NCI-H1694 (cell line): ENCODE measurements at places on chromosomes 4 and X.

- DNase-seq: no peak
These were observed 39.9 kb downstream of the MSX1 start for GRCh38 chr4:4899202-4899925.

DNA sequence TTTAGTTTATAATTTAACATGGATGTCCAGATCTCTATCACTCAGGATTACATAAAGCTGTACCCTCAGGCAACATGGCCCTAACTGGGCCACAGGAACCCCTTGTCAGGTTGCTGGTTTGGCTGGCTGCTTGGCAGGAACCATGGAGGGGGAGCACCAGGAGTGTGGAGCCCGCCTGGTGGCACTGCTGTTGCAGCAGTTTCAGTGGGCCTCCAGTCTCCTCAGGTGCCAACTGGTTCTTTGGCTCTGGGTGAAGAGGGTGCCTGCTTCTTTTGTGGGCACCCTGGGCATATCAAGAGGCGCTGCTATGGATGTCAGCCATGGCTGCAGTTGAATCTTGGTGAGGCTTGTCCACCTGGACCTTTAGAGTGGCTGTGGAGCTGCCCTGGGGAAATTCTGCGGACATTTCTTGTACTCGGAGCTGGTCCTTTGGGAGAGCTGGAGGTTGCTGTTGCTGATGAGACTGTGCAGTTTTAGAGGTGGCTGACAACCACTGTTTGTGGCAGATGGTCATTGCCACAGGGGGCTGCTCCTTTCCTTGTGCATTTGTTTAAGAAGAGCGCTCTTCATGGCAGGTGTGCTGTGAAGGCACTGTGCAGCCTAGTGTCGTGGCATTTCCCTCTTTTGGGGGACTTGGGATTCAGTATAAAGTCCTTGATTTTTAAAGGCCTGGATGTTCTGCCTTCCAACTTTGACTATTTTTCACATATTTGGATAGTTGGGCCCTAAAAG lies 10.3 kb upstream of the SMIM14 start:
- no peak for DNase-seq

GRCh38 chrX:79371101-79371500 lies 4.0 kb upstream of the ITM2A start:
- no peak for DNase-seq

DNA sequence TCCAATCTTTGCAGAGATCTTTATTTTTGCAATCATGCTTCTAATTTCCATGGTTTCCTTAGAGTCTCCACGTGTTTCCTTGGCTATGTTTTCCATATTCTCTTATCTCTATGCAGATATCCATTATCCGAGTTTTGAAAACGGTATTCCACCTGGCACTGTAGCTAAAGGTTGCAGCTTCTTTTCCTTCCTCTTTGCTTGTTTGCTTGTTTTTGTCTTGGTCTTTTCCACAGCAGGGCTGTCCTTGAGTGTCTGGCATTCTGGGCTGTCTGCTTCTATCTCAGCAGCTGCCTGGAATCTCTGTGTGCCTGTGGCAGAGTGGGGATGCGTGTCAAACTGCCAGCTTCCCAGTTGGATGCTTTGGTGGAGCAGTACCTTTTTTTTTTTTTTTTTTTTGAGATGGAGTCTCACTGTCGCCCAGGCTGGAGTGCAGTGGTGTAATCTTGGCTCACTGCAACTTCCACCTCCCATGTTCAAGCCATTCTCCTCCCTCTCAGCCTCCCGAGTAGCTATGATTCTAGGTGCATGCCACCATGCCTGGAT lies 46.9 kb downstream of the WFS1 start:
- no peak for DNase-seq

DNA sequence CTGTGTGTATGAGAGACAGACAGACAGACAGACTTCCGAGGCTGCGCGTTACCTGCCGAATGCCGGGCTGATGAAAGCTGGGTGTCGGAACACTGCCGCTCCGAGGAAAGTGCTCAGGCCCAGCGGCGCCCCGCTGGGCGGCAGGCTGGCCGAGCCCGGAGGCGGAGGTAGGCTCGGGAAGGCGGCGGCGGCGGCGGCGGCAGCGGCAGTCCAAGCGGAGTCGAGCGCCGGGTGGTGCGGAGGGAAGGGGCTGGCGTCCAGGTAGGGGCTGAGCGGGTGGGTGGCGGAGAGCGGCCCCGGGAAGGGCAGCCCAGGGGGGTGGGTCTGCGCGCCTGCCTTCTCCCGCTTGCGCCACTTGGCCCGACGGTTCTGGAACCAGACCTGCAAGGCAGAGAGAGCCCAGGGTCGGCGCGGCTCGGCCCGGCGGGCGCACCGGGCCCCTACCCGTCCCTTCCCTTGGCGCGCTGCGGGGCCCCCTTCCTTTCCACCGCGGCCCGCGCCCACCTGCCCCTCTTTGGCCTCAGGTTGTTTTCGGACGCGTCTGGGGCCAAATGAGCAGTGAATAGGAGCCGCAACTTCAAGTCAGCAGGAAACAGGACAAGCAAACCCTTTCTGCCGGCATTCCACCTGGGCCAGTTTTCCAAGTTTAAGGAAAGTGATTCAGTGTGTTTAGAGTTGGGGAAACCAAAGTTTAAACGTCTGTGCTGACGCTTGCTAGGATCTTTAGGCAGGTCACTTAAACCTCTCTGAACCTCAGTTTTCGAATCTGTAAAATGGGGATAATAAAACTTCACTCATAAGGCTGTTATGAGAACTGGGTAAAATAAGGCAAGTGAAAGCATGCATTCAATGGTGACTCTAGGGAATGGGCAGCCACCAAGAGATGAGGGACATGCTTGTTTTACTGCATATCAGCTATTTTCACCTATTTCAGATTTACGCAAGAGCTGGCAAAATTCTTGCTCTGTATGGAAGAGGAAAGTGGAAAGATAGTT lies 8.4 kb downstream of the ARX start:
- DNase-seq: no peak

DNA sequence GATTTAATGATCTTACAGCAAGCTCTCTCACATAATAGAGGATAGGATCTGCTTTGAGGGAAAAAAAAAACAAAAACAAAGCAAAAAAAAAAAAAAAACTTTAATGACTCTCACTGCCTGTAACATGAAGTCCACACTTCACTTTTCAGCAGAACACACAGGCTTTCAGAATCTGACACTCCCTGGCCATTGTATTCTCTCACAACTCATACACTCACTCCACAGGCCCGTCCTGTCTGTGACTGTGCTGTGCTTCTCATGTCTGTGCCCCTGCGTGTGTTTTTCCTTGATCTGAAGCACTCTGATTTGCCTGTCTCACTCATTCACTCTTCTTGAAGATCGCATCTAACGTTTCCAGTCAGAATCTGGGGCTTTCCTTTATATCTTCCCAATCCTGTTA lies 460.8 kb downstream of the TMA16 start:
- DNase-seq: no peak

DNA sequence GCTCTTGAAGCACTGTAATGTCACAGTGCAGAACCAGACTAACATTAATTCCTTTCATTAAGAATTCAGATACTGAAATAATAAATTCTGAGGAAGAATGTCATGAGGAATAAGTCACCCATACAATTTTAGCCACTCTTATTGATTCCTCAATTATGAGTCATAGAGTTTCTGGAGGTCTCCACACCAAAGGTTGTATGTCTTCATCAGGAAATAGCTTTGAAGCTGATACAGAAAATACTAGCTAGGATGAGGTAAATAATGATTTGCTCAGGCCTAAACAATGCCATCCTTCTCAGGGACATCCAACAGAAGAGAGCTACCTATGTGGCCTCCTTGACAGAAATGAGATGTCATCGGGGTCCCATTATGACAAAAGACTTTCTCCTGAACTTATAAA lies 238.8 kb downstream of the OR13H1 start:
- DNase-seq: no peak

GRCh38 chrX:102684772-102685520 lies 27.3 kb upstream of the GPRASP2 start:
- DNase-seq: peak; percentile 4

DNA sequence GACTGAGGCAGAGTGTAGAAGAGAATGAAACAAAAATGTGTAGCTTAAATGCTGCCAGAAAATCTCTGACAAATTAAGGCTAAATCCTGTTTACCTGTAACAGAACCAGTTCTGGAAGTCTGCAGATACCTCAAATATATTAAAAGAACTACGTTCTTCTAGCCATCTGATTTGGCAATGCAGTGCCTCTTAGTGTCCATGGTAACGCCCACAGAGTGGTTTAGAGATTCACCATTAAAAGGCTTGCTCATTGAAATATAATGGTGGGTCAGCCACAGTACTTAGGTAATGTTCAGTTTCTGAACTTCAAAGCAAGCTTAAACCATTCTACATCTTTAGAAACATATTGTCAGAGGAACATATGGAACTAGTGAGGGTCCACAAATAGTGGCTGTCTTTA lies 23.2 kb upstream of the LUZP4 start:
- DNase-seq: no peak

DNA sequence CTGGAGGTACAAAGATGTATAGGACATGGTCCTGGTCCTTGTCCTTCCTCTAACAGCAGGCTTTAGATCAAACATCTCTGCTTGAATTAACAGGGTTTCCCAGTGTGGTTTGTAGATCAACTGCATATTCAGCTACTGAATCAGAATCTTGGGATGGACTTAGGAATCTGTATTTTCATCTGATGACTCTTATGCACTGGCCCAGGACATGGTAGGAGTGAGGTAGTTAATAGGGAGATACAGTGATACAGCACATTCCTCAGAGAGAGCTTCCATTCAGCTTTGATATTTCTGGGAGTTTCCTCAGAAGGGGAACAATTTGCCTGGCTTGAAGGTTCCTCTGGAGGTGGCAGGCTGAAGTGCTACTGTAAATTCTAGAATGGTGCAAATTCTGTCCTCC lies 203.1 kb downstream of the LARP7 start:
- no peak for DNase-seq

- DNase-seq: no peak
These were observed 41.6 kb upstream of the SLC25A4 start for GRCh38 chr4:185101354-185101890.

DNA sequence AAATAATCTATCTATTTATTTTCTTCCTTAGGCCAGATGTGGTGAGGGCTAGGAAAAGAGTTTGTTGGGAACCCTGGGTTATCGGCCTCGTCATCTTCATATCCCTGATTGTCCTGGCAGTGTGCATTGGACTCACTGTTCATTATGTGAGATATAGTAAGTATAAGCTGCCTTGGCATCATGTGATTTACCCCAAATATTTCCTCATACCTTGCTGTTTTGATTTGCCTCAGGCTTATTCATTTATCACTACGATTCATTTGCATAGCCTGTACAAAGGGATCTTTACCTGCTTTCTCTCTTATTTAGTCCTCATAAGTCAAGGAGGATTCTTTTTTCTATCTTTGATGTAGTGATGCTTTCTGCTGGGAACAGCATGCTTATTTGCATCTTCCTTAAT lies 14.5 kb downstream of the TMPRSS11E start:
- no peak for DNase-seq

GRCh38 chr4:40621592-40622512 lies 7.8 kb downstream of the RBM47 start:
- no peak for DNase-seq

DNA sequence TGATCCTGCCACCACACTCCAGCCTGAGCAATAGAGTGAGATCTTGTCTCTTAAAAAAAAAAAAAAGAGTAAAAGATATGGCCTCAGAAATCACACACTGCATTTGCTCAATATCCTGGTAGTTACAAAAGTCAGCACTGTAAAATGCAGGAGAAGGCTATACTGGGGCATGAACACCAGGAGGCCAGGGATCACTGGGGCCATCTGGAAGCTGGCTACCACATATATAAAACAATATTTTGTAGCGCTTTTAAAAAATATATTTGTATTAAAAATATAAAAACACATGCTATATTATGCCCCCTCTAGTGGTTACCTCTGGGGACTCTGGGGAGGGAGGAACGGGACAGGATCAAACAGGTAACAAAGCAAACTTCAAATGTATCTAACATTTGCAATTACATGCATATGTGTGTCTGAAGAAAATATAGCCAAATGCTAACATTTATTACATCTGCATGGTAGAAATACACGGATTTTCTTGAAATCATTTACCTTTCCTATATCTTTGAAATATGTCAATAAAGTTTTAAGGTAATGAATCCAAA lies 4.0 kb downstream of the C4orf46 start:
- DNase-seq: no peak

- no peak for DNase-seq
These were observed 155.9 kb downstream of the SHOX start for GRCh38 chrX:786441-786881.

GRCh38 chr4:181528570-181529184 lies 714.5 kb upstream of the TENM3 start:
- peak; percentile 8 for DNase-seq

GRCh38 chr4:173181848-173182247 lies 13.2 kb downstream of the GALNT7 start:
- no peak for DNase-seq

DNA sequence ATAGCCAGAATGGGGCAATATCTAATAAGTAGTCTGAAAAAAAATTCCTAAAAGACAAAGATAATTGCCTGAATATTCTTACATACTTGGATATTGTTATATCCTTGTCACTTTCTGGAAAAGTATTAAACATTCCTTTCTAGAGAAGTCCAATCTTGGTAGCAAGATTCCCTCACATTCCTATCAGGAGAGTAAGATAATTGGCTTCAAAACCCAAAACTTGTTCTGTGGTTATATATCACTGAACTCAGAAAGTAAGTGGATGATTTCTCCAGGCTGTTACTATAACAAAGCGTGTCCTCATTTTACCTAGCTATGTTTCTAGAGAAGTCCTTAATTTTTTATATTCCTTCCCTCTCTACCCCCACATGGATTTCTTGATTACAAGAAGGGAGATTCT lies 46.0 kb upstream of the TEX13A start:
- no peak for DNase-seq

DNA sequence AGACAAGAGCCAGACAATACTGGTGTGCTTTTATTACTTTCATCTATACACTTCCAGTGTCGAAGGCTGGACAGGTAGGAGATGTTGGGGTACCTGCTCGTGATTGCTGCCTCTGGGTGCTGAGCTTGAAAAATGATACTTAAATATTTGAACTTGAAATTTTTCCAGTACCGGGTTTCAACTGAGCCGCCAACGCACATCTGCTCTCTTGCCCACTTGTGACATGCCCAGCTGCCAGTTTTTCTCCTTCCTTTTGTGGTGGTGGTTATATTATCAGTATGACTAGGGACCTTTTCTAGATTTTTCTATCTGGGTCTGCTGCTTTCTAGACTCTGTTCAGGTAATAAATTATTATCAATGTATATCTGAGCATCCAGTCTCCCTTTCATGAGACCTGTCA lies 3.4 kb downstream of the OGT start:
- peak; percentile 35 for DNase-seq

GRCh38 chr4:17636696-17637622 lies 22.5 kb downstream of the MED28 start:
- peak; percentile 74 for DNase-seq

GRCh38 chr4:152169683-152170082 lies 366.2 kb downstream of the FBXW7 start:
- no peak for DNase-seq

GRCh38 chrX:154452823-154453222 lies 5.3 kb upstream of the PLXNA3 start:
- DNase-seq: no peak
